Stimulated activated CD8-positive, alpha-beta memory T cell treated with anti-CD3 and anti-CD28 coated beads, Interleukin-15, amount 100 ng/mL, for 24 hours (primary cell): ENCODE measurements at places on chromosomes 11 and 22.

DNA sequence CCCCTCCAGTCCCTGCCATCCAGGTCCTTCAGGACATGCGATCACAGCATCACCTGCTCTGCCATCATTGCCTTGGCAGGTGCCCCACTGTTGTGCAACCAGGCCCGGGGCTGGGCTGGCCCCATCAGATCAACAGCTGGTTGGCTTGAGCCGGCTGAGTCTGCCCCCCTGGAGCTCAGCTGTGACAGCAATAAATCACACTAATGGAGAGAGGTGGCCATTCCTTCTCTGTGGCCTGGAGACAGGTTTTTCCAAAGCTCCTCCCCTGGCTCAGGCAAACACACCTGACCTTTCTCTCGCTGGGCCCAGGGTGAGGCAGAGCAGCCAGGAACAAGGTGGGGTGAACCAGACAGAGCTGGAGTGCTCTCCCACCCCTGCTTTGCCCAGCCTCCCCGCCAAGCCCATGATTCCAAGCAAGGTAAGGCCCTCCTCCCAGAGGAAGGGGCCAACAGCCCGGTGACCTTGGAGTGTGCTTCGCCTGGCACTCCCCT is 8.9 kb upstream of the FXYD2 start:
- no peak for DNase-seq

DNA sequence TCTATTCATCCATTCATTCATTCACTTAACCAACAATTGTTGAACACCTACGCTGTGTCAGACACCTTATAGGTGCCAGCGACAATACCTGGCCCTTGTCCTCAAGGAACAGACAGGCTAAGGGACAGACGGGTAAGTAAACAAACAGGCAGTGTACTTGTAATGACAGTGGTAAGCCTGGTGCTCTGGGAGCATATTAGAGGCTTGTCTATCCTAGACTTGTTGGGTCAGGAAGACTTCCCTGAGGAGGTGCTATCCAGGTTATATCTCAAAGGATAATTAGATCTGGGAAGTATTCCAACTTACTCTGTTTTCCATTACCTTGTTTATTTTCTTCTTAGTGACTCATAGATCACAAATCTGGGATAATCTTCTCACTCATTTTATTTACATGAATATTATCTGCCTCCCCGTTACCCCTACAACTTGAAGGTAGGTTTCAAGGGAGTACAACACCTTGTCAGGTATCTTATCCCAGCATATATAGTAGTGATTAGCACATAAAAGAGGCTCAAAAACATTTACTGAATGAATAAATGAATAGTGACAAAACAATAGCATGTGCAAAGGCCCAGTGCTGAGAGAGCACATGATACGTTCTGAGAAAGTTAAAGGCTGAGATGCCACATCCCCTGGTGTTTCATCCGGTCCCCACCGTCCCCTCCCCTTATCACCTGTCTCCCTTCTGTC is 75.3 kb upstream of the NCAM1 start:
- no peak for DNase-seq

DNA sequence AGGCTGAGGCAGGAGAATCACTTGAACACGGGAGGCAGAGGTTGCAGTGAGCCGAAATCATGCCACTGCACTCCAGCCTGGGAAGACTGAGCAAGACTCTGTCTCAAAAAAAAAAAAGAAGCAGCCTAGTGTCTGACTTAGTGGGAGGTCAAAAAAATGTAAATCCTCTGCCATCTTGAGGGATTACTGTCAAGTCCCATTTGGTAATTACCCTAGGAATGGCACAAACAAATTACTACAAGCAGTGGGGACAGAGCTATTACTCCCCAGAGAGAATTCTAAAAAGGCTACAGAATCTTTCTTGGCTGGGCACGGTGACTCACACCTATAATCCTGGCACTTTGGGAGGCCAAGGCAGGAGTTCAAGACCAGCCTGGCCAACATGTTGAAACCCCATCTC is 3.8 kb downstream of the SERPING1 start:
- DNase-seq = no peak

DNA sequence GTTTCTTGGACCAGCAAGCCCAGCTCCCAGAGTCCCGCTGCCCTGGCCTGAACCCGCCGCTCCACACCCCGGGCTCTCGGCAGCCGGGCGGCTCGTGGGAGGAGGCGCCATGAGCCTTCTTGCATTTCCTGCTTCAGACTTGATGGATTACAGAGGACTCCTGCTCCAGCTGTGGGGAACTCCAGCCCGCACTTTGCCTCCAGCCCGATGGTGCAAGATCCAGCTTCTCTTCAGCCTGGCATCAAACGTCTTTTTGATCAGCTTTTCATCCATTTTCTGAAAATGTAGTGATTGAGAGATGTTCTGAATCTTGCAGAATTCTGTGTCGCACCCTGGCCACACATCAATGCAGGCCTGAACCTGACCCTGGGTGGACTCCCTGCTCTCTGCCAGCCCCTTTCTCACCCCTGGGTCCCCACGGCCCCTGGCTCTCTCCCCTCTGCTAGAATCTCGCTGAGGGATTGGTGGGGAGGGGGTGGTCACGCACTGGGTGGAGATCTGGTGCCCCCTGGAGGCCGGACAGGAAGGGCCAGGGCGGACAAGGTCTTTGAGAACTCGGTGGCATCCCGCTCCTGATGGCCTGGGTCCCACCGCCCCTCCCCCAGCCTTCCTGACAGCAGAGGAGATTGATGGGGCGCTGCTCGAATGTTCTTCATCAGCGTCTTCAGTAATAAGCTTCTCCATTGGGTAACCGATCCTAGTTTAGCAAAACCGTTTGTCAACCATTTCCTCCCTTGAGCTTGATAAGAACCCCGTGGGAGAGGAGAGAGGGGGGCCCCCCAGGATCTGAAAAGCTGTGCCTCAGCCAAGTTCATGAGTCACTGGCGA is 12.1 kb upstream of the NFAM1 start:
- DNase-seq = peak; percentile 24

- DNase-seq = no peak
Observed at GRCh38 chr11:134786636-134787035, 374.6 kb upstream of the B3GAT1 start.

DNA sequence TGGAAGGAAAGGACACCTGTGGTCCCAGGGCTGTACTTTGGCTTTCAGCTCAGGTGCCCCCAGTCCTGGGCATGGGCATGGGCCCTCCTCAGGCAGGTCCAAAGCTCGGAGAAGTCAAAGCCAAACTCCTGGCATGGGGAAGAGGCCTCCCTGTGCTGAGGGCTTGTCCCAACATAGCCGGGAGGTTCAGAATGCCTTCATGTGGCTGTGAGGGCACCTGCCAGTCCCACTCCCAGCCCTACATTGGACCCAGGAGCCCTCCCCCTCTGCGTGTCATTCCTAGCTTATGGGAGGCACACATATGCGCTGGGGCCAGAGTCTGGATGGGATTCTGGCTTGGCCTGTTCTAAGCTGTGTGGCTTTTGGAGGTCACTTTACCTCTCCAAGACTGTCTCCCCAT is 1.0 kb upstream of the KLHL35 start:
- DNase-seq = no peak

DNA sequence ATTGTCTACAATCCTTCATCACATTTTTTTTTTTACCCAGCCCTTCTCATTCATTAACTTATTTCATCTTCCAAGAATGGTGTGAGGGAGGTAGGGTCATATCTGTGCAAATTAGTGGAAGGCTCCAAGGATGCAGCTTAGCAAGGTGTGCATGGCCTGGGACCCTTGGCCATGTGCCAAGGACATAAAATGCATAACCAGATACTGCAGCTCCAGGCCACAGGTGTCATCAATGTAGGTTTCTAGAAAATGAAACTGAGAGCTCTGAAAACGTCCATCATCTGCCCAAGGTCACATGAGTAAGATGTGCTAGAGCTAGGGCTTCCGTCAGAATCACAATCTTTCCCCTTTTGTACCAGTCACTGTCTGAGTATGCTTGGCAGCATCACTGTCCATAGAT is 29.8 kb downstream of the ANKK1 start:
- DNase-seq = no peak

DNA sequence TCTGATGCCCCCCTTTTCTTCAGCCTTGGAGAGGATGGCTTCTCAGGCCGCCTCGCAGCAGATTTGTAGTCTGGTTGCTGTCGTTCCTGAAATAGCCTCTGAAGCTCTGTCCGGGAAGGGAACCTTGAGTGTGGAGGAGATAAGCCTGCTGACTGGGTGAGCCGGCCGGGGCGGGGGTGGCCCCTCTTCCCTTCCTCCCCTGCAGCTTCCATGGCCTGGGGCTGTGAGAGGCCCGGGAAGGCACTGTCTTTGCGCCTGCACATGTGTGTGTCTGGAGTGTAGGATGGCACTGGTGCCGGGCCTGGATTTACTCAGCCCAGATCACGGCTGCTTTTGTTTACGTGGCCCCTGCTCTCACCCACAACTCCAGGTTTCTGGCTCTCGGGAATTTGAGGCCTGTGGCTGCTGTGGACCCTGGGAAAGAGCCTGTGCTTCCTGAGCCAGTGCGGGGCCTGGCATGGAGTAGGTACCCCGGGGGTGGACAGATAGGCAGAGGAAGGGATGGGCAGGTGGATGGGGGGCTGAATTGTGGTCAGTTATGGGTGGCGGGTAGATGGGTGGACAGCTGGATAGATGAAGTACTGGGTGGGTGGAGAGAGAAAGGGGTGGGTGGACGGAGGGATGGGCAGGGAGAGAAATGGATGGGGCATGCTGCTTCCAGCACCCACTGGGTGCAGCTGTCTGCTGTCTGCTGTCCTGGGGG is 16.6 kb downstream of the KCNQ1 start:
- DNase-seq = no peak

DNA sequence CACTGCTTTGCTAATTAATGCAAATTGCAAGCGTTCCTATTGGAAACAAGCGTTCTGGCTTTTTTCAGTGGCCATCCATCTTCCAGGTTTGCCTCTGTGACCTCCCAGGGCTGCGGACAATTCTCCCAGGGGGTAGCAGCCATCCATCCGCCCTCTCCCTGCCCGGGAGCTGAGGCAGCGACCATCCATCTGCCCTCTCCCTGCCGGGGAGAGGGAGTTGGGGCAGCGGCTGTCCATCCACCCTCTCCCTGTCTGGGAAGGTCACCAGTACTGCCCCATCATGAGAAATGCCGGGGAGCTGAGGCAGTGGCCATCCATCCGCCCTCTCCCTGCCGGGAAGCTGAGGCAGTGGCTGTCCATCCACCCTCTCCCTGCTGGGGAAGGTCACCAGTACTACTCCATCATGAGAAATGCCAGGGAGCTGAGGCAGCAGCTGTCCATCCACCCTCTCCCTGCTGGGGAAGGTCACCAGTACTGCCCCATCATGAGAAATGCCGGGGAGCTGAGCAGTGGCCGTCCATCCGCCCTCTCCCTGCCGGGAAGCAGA is 394.7 kb downstream of the BRD1 start:
- no peak for DNase-seq

- DNase-seq = no peak
Observed at GRCh38 chr11:1054143-1055108, 17.9 kb upstream of the MUC6 start.

DNA sequence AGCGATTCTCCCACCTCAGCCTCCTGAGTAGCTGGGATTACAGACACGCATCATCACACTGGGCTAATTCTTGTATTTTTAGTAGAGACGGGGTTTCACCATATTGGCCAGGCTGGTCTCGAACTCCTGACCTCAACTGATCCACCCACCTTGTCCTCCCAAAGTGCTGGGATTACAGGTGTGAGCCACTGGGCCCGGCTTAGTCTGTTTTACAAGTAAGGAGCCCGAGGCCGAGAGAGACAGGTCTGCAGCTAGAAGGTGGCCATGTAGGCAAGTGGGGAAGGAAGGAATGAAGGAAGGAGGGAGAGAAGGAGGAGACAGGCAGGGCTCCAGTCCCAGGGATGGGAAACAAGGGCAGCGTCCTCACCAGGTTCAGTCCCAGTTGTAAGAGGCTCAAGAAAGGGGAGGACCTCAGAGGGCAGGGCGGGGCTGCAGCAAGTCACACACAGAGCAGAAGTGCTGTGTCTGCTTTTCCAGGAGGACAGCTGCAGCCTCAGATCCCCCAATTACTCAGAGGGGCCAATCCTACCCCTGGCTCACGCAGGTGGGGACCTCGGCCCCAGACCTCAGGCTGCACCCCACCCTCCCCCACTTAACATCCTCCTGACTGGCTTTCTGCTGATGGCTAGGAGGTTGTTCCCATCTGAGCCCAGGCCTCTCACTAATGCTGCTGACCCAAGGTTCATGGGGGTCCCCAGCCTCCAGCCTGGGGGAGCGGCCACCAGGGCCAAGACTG is 53.8 kb upstream of the PRR5 start:
- no peak for DNase-seq

DNA sequence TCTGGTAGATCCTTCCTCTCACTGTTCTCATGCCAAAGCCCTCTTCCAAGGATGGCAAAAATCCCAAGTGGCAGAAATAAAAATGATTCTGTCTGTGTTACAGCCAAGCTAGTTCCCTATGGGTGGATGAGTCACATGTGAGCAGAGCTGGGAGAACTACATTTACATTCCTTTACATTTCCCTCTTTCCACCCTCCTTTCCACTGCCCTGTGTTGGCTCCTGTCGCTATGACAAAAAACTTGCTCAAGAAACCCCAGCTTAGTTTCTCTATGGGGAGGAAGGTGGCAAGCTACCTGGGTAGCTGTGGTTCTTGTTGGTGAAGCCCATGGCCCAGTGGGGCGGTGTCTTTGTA is 10.2 kb upstream of the DDB2 start:
- DNase-seq = no peak

- DNase-seq = no peak
Observed at GRCh38 chr11:33060271-33060670, 20.9 kb downstream of the TCP11L1 start.

DNA sequence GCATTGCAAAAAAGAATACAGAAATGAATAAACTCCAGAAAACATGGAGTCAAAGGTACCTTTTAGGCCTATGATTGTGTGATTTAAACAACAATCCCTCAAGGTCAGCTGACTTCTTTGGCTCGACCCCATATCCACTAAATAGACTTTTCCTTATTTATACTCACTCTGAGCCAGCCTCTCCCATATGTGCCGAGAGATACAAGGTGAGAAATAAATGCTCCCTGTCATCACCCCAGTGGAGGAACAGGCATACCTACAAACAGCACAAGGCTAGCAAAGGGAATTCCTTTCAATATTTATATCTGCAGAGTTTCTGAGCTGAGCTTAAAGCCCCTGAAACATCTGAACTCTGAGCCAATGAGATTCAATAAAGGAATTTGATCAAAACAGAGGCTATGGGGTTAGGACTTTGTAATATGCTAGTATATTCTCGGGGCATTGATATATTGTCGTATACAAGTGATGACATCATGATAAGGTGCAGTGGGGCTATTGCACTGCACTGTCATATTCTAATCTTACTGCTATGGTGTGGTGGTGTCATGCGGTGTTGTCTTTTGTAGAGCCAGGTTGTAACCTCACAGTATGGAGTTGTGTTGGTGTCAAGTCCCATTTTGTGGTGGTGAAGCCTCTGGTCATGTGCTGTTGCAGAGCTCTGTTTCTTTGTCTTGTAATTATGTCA is 56.0 kb upstream of the GALNT18 start:
- DNase-seq = no peak

GRCh38 chr11:10693509-10694081 is at the start of gene IRAG1:
Gene IRAG1 (minus strand): TSS chr11:10693755. CDS start chr11:10693602, 153 bp downstream.
- no peak for DNase-seq

- DNase-seq = no peak
Observed at GRCh38 chr11:45477588-45477987, 187.8 kb downstream of the CHST1 start.

- no peak for DNase-seq
Observed at GRCh38 chr11:116928845-116929244, 91.4 kb upstream of the APOA1 start.
